ENCODE measurements at places on chromosomes 2 and 18.

GRCh38 chr2:24047703-24048033 lies 477 bp upstream of the WDCP start:
- no peak for DNase-seq

- DNase-seq, result no peak
Observed at GRCh38 chr2:38572167-38572566, 30.6 kb downstream of the HNRNPLL start.

DNA sequence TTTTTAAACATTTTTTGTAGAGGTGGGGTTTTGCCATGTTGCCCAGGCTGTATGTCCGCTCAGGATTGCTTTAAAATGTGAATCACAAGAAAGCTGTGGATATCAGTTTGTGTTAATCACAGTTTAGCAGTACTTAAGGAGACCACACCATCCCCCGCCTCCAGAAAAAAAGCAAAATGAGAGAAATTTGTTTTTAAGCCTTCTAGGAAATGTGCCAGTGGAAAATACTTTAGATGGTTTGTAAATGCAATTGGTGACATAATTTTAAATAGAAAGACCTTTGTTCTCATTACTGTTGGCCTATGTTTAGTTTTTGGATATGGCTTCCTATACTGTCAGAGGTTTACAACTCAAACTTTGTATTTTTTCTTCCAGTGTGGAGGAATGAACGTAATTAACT lies 27.0 kb downstream of the GCA start:
- no peak for DNase-seq

- DNase-seq, result no peak
Observed at GRCh38 chr2:108560895-108561530, 26.7 kb downstream of the LIMS1 start.

DNA sequence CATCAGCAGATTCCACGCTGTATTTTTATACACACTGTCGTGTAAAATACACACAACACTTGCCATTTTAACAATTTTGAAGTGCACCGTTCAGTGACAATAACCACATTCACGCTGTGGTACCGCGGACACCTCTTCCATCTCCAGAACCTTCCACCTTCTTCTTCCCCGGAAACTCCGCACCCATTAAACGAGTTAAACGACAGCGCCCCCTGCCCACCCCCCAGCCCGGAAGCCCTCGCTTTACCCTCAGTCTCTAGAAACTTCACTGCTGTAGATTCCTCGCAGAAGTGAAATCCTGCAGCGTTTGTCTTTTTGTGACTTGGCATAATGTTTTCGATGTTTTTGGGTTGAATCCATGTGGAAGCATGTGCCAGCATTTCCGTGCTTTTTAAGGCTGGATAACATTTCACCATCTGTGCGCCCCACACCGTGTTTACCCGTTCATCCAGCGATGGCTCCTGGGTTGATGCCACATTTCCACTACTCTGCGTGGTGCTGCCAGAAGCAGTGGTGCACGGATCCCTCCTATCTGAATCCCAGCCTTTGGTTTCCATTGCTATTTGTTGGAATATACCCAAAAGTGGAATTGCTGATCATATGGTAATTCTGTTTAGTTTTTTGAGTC lies 32.0 kb upstream of the TMEM18 start:
- DNase-seq, result no peak

- no peak for DNase-seq
Observed at GRCh38 chr18:47615043-47615442, 315.4 kb downstream of the SMAD2 start.

DNA sequence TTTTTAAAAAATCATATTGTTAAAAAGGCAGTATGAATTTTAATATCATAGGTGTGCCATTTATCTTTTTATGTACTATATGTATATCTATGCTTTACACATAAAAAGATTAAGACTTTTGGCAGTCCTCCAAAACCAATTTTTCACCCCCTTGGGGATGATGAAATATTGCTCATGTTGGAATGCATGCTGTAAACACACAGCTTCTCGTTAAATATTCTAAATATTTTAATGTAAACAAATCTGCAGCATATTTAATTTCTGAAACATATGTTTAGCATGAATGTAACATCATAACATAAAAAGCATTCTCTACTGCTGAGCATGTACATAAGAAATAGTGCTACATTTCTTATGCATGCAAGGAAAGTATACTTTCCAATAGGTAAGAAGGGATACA lies 484.3 kb upstream of the LRATD1 start:
- no peak for DNase-seq

- no peak for DNase-seq
Observed at GRCh38 chr2:162113776-162114168, 38.3 kb downstream of the GCG start.

DNA sequence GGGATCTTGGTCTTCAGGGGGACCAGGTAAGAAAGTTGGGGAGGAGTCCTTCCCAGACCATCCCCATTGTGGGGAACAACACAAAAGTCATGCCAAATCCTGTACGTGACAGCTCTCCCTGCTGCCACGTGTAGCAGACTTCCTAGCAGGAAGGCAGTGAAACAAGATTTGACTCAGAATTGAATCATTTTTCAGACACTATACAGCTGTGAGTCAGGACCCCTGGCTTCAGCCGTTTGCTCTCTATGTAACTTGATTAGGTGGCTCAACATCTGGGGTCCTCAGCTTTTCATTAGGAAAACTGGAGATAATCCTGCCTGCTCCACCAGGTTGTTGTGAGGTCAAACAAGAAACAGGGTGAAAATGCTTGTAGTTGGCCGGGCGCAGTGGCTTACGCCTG lies 32.9 kb upstream of the PDCL3 start:
- no peak for DNase-seq

GRCh38 chr18:26089293-26090129 lies 902 bp downstream of the SS18 start:
- DNase-seq, result no peak

GRCh38 chr2:30424231-30424630 lies 22.8 kb upstream of the LCLAT1 start:
- DNase-seq, result no peak

- no peak for DNase-seq
Observed at GRCh38 chr2:128651000-128651399, 332.3 kb upstream of the HS6ST1 start.

GRCh38 chr2:233418761-233419546 lies 64.7 kb downstream of the DGKD start:
- DNase-seq, result peak; percentile 57

- no peak for DNase-seq
Observed at GRCh38 chr2:58081000-58081399, 34.4 kb downstream of the VRK2 start.

GRCh38 chr18:697800-698199 lies 14.6 kb downstream of the ENOSF1 start:
- DNase-seq, result no peak

DNA sequence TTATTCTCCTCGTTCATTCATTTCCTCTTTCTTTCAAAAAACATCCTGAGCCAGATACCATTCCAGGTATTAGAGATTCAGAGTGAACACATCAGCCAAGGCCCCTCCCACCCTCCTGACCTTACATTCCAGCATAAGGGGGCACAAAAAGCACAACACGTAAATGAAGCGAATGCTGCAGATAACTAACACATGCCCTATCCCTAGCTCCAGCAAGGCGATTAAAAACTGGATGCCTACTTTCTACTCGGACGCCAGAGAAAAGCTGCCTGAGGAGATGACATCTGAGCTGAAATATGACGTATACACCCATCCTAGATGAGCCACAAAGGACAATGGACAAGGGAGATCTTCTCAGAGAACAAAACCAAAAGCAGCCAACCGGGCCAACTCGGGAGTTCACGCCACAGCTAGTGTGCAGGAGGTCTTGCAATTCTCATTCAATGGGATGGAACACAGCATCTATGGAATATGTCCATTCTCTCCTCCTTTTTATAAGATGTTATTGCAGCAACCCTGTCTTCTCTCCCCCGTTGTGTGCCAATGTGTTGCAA lies 33.5 kb downstream of the FEZ2 start:
- DNase-seq, result no peak

DNA sequence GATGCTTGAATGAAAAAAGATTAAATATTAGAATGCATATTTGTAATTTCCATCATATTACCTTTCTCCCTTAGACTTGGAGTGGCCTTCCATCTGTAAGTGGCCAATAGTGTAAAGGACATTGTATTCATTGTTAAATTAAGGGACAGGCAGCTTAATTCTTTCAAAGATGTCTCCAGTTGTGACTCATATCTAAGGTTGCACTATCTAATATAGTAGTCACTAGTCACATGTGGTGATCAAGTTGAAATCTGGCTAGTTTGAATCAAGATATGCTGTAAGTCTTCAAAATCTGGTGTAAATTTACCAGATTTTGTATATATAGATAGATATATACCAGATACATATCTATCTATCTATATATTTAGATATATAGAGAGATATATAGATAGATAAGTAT lies 52.4 kb upstream of the AGPS start:
- DNase-seq, result no peak

DNA sequence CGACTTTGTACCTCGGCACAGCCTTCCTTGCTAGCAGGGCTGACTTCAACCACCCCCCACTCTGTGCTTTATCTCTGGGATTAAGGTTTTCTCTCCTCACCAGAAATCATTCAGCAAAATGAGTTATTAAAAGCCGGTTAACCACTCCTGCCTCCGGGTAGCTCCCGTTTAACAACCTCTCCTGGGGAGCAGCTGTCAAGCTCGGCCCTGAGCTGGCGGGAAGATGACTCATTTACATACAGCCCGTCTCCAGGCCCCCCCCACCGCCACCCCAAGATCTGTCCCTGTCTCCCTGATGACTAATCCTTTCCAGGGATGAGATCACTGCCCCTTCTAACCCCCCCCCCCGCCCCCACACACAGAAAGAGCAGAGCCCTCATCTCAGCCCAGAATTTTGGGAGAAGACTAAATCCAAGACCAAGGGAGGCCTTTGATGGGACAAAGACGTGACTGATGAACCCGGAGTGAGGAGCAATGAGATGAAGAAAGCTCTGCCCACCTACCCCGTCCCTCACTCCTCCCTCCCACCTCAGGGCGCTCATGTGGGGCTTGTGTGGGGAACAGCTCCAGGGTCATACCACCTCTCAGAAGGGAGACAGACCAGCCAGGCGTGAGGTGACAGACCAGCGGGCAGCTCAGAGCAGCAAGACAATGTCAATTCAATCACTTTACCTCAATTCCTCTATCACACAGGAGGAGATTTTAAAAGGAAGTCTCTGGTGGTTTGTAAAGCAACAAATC lies 131.4 kb downstream of the MSH2 start:
- no peak for DNase-seq

- DNase-seq, result no peak
Observed at GRCh38 chr18:62735387-62735786, 20.0 kb downstream of the PHLPP1 start.

DNA sequence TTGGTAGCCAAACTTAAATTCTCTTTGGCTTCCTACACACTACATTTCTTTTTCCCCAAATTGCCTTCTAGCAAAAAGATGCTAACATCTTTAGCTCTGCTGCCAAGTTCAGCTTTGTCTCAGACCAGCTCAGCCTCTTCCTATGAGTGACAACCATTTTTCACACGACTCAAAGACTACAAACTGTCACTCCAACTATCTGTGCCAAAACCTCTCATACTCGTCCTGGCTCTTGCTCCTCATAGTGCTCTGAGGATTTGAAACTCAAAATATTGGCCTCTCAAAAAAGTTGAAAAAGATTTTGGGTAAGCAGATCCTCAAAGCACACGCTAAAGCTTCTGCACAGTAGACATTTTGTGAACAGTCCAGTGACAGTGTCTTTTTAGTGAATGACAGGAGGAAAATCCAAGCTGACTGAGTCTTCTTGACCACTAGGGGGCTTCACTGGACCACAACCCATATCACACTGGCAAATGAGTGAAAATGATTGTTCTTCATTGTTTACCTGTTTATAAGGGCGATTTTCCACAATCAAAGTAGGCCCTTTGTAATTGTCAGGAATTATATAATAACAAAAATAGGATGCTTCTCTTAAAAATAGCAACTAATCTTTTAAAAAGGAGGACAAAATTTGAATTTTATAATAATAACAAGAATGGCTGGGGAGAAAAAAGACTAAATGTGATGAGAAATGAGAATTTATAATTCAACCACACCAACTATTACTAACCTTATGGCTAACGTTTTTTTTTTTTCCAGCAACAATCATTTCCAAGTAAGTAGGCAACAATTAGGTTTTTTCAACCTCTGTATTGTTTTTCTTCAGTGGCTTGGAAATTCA lies 85.5 kb upstream of the PGAP1 start:
- DNase-seq, result peak; percentile 63

- no peak for DNase-seq
Observed at GRCh38 chr18:32974421-32975162, 201.8 kb upstream of the KLHL14 start.

DNA sequence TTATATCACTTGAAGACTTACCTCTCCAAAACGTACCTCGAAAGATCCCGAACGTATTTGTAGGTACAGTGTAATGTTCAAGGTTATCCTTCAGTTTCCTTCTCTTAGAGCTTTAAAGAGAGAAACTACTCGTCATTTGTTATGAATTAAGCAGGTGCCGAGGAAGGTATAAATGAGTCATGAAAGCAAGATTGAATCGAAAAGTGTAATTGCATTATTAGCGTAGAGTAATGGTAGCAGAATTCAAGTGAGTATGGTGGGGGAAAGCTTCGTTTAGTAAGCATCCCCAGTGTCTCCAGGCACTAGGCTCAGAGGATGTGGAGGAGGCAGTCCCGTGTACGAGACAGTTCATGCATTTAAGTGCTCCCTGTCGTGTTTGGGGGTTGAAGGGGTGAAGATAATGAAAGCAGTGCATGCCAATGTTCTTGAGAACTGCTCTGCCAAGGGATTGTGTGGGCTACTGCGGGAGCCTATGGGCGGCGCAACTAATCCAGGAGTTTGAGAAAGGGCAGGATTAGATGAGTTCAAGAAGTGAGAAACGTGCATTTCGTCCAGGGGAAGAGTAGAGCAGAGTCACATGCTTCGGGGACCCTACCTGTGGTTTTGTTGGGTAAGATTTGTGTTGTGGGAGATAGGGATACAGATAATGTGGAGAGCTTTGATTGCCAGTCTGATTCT lies 858 bp downstream of the POLR1B start:
- DNase-seq, result peak; percentile 19

DNA sequence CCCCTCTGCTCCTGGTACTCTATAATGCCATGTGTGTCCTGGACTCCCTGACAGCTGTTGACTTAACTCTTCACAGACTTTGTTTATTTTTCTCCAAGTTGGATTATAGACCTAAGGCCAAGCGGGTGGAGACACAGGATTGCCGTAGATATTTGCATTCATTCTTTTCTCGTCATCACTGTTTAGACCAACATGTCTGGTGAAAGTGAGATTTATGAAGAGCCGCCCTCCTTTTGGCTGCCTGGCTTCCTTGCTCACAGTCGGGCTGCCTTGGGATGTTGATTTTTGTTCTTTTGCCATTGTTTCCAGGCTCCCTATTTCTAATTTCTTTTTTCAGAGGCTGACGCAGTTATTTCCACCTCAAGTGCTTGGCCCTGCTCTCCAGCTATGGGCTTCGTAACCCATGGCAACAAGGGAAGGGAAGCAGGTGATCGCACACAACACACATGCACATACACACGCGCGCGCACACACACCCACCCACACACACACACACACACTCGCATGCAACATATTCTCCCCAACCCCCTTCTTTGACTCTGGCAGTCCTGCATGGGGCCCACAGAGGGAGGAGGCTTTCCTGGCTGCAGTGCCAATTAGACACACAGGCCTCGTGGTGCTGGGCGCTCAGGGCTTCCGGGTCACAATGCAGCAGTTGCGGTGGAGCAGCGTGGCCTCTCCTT lies 296.5 kb downstream of the MTX2 start:
- DNase-seq, result no peak
